ENCODE measurements at places on chromosomes 6 and 20.

GRCh38 chr6:160347259-160348222 lies 637 bp upstream of the SLC22A3 start:
- no peak for DNase-seq

DNA sequence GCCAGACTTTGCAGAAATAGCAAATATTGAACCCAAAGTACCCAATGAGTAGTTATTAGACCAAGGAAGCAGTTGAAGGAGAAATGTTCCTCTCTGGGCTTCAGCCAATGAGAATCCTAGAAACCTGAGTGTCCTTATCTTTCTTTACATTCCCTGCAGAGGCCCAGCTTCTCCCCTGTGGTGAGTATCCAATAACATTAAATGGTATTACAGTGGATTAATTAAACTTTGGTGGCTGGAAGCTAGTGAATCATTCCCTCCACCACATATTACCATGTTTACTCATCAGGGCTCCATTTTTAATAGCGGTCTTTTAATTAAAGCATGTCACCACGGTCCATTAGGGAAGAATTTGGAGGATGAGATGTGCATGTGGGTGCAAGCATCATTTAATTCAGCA lies 74.0 kb downstream of the UNC5CL start:
- no peak for DNase-seq

DNA sequence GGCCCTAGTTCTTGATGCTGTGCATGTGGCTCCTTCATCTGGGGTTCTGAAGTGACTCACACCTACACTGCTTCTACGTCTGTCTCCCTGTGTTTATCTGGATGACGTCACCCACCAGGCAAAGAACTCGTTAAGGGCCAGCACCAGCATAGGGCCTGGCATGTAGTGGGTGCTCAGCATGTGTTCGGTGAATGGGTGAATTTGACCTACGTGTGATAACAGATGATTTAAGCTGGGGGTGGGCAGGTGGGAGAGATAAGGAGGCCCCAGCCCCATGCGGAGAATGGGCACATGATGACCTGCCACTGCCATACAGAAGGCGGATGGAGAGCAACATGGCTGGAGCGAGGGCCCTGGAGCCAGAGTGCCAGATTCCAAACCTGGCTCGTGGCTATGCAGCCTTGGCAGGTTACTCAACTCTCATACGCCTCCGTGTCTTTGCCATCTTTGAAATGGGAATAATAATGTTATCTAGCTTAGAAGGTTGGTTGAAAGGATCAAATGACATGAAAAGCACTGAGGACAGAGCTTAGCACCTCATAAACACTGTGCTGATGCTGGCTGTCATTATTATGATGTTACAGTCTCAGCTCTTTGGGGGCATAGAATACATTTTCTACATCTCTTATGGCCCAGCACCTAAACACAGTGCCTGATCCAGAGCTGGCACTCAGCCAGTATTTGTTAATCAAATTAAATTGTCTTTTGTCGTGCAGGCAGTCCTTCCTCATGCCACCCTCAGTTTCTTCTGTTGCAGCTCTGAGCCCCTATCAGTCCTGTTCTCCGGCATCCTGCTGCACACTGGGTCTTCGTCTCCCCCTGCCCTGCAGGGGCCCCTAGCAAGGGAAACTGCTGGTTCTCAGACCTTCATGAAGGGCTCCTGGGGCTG lies 39.6 kb downstream of the VEGFA start:
- DNase-seq, result no peak

GRCh38 chr6:147158881-147159280 lies 45.3 kb upstream of the STXBP5 start:
- no peak for DNase-seq

- DNase-seq, result peak; percentile 23
Observed at GRCh38 chr6:33426590-33427511, 7.0 kb downstream of the SYNGAP1 start.

GRCh38 chr6:24152014-24152413 lies 26.0 kb downstream of the NRSN1 start:
- no peak for DNase-seq

DNA sequence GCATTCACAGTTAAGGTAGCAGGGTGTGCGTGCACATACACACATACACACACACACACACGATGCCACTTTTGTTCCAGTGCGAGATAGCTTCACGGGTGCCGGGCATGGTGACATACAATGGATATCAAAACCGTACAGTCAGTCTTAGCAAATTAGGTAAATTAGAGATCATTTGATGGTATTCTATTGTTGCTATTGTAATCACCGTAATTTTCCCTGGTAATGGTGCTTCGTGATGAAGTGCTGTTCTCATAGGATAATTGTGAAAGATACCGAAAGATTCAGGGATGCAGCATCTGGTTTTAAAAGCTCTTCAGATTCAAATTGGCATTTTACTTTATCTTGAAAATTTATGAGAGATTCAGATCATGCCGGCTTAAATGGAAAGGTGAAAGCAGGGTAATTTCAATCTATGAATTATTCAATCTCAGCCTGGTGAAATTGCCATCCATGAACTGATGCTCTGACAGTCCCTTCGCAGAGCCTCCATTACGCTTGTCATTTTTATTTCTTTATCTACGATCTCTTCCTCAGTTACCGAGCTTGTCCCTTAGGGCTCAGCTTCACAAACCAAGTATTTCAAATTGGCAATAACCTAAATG lies 71.3 kb upstream of the SOX4 start:
- no peak for DNase-seq

DNA sequence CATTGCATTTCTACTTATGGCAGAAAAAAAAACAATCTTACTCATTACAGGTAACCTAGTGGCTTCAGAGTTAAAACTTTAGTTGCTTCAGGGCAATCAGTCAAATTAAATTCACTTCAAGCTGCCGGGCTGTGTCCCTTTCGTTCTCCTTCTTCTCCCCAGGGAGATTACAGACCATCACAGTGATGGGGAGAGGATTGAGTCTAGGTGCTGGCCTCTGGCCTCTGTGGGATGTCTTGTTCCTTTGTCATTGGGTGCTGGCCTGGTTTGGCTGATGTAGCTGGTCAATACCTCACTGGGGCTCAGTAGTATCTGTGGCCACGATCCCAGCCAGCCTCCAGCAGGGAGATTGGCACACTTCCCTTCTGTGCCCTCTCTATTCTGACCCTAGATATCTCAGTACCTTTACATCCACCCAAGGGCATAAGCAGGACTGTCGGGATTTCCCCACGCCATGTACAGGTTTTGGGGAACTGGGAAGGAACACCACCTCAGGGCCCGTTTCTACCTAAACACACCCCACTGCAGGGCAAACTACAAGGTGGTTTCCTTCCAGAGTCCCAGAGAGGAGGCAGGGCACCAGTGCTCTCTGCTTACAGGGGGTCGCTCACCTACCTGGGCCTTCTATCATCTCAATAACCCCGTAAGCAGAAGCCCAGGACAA lies 15.4 kb downstream of the FYN start:
- no peak for DNase-seq

DNA sequence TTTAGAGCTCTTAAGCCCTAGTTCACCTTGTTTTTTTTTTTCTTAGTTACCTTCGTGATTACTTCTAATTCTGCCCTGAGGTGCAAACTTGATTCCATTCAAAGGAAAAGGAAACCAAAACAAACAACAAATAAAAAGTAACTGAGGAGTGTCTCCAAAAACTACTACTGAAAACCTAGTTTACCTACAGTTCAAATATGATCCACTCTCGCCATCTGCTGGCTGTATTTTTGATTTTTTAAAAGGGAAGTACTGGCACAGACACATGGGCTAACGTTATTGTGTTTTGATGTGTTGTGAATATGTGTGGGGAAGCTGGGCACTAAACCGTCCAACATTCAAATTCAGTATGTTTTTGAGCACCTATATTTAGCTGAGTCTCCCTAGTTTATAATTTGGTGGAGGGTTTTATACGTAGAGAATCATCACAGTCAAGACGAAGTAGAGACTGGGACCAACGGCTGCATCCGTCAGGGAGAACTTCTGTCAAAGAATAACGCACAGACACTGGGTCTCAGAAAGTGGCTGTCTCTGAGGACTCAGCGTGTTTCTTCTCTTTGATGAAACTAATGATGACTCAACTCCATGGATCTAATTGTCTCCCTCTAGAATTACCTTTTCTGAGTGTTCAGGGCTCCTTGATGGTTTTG lies 373.5 kb upstream of the BTBD3 start:
- peak; percentile 4 for DNase-seq

All from CD8-positive, alpha-beta T cell (primary cell).